ENCODE measurements at places on chromosomes 16 and 17. TPM values are rescaled to one million over a fixed set of nuclear protein-coding genes. Genes with fewer than 3 reads are reported as not detected.

MARVELD3 gene
- 6.5 TPM for total RNA-seq

CDK3 gene
- 2.9 TPM for total RNA-seq

CD300C gene
- 0.76 TPM for total RNA-seq

ZSCAN10 gene
- total RNA-seq = not detected

TPSD1 gene
- not detected for total RNA-seq

TSNAXIP1 gene
- total RNA-seq = 0.95 TPM

CXCL16 gene
- 21.7 TPM for total RNA-seq

HOXB8 gene
- total RNA-seq = not detected

CDH13 gene
- 31.9 TPM for total RNA-seq

SCN4A gene
- total RNA-seq = not detected

SRL gene
- total RNA-seq = 0.04 TPM

KRT9 gene
- total RNA-seq = 0.19 TPM

KRT25 gene
- total RNA-seq = not detected

Measured in esophagus squamous epithelium (tissue), 5 donors.